ENCODE measurements at places on chromosomes 4 and X.

DNA sequence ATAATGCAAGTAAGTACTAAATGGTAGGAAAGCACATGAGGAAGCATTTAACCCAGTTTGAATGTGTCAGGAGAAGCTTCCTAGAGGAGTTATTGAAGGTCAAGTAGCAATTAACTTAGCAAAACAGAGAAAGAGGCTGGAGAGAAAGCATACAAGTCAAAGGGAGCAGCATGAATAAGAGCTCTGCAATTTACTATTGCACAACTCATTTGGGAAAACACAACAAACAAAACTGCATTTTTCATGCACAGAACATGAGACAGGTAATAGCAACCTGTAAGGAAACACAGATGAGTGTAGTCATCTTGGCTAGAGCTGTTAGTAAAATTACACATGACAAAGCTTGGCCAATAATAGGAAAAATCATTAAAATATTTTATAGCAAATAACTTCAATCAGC, 538.1 kb downstream of the PPP4R3C start:
- DNase-seq = no peak

DNA sequence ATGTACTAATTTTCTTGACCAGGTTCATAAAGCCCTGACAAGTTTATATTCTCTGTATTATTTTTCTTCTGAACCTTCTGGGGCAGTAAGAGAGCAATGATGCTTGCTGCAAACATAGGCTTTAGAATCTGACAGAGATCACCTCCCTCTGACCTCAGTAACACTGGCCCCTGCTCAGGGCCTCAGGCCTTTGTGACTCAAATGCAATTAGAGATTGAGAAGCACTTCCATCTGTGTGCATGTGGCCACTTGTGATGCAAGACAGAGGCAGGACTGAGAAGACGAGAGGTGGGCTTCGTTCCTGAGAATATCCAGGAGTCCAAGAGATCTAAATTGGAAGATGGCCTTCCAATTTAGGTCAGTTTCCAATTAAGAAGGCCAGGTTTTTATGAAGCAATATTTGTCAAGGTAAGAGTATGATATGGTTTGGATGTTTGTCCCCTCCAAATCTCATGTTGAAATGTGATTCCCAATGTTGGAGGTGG, 82.8 kb upstream of the VEGFC start:
- DNase-seq = no peak

DNA sequence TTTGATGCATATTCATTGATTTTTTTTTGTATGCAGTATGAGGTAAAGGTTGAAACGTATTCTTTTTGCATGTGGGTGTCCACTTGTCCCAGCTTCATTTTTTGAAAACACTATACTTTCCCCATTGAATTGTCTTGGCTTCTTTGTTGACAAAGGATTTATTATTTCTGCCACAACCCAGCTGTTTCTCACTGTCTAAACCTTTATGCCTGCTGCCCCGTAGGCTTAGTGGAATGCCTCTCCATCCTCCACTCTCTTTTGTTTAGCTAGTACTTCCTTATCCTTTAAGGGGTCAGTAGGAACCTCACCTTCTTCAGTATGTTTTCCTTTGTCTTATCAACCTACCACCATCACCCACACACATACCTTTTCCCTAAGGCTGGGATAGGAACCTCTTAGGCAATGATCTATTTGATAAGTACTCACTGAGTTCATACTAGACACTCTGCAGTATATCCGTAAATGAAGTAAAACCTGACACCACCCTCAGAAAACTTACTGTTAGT, 8.5 kb downstream of the FMR1 start:
- no peak for DNase-seq

DNA sequence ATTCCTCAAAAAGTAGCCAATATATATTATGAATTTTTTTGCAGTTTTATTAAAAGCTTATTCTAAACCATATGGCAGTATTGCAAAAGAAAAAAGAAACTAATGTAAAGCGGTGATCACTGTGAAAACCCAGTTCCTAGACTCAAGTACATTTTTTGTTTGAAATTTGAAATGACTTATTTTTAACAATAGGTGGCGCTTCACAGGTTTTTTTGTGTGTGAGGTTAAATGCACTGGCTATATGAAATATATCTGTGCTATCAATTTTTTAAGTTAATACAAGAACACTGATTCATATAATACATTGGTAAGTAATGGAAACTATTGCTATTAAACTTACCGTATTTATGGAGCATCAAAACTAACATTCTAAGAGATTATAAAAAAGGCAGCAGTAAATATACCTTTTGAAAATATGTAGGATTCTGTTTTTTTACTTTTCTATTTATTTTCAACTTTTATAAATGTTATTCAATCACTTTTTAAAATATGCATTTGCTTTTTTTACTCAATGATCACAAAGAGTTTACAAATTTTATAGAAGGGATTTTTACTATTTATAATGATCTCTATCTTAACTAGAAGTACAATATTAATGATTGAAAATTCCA, 5.6 kb upstream of the SPRY1 start:
- DNase-seq = no peak

GRCh38 chr4:84070289-84070688, 428.8 kb downstream of the NKX6-1 start:
- no peak for DNase-seq

DNA sequence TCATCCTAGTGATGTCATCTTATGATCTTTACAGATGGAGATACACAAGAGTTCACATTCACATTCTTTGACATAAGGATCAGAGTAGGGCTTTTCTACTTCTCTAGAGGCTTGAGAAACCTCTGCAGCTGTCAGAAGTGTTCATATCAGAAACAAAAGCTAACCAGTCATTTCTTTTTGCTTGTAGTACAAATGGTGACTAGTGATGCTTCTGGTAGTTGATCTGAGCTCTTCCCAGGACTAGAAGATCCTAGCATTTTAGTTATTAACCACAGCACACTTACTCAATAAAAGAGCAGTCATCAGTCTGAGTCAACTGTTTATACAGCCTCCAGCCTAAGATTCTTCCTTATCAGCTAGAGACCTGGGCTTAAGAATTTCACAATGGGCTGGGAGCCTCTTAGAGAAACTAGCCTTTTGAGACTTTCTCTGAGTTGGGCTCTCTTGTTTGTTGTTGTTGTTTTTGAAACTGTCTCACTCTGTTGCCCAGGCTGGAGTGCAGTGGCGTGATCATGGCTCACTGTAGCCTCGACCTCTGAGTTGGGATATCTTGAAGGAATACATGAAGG, 84.1 kb downstream of the TMEM164 start:
- no peak for DNase-seq
